ENCODE measurements at places on chromosomes 5 and 9.

DNA sequence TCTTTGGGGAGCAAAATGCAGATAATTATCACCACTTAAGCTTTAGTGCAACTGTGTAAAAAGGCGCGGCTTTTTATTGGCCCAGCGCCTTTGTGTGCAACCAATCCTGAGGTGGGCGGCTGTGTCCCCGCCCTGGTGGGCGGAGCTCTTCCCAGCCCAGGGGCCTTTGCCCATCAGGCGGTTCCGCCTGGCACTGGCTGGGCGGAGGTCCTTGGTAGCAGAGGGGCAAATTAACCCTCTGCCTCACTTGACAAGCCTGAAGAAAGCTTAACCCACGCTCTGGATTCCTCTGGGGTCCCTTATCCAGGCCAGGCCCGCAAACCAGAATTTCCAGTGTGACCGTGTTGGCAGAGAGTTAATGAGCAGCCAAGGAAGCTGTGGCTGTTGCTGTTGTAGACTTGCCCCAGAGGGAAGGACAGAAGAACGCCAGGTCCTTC lies 12.8 kb upstream of the NIPAL4 start:
- no peak for DNase-seq

GRCh38 chr5:54753753-54754152 lies 231.6 kb downstream of the ESM1 start:
- no peak for DNase-seq

- DNase-seq = no peak
Measured at GRCh38 chr9:121876255-121876654, 216.9 kb downstream of the TTLL11 start.

GRCh38 chr5:147852365-147852764 lies 20.9 kb upstream of the SPINK1 start:
- no peak for DNase-seq

DNA sequence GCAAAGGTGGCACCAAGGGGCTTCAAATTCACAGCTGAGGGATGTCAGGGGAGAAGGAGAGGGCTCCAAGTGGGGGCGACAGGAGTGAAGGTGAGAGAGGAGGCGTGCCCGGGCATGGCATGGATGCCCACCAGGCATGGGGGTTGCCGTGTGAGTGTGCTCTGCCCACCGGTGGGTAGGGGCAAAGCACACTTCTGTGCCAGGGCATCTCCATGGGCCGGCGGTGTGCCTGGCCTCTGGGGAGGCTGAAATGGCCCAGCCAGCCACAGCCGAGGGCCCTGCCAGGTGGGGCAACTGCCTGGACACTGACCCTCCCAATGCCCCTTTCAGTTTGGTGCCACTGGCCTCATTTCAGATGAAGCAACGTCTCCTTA lies 14.0 kb upstream of the RNU6ATAC start:
- no peak for DNase-seq

GRCh38 chr5:179801304-179802206 lies 5.1 kb downstream of the MGAT4B start:
- DNase-seq = no peak

- DNase-seq = peak; percentile 73
Measured at GRCh38 chr5:80318212-80318611, 1.6 kb upstream of the SPZ1 start.

GRCh38 chr5:120465436-120465961 lies 1.4 kb downstream of the PRR16 start:
- no peak for DNase-seq

GRCh38 chr5:109354761-109355160 lies 55.0 kb downstream of the PJA2 start:
- no peak for DNase-seq

- no peak for DNase-seq
Measured at GRCh38 chr9:35771534-35771933, 17.5 kb upstream of the MSMP start.

GRCh38 chr5:96703384-96703920 lies 41.3 kb downstream of the CAST start:
- no peak for DNase-seq

DNA sequence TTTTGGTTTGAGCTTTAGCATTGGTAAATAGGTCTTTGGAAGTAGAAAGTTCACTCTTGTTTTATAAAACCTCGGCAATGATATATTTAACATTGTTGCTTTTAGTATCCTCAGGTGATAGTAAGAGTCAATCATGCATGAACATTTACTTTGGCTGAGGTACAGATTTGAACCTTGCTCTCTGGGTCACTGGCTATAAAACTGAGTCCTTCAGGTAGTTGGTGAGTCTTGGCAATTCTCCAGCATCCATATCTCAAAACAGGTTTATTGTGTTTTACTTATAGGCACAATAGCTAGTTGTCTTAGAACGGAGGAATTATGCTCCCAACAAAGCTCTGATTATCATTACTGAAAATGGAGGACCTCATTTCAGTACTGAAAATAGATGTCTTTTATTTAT lies 75.1 kb downstream of the MAT2B start:
- DNase-seq = no peak

DNA sequence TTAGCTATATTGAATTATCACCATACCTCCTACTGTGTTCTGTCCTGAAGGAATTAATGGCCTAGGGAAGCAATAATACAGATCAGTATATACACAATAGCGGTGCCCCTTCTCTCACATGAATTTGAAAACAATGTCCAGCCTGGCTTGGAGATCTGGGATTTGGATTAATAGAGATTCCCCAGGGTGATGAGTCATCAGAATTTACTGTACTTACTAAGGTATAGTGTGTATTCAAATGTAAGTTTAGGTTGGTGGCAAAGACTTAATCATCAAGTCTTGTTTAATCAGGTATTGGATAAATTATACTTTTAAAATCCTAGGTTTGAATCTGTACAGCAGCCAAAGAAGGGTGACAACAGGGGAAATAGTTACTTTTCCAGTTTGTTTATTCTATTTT lies 121.5 kb downstream of the FEM1C start:
- DNase-seq = no peak

DNA sequence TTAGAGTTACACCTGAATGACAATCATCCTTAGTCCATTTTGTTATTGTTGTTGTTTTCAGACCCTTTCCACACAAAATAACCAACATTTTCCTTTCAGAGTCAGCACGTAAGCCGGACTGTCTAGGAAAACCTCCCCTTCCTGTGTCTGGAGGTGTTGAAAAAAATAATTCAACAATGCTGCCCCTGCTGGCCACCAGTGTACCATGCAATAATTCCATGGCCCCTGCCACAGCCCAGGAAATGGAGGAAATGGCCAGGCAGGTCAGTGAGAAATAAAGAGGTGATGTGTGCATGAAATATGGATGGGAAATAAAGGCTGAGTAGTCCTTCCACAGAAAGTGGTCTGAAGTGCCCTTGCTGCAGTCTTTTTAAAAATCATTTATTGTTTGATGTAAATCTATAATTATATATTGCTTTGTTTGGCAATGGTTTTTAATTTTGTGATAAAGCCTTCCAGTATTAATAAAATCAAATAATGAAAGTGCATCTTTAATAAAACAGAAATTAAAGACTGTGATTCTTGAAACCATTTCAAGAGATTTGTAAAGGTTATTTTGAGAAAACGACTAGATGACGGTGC lies 152.8 kb upstream of the PAPPA start:
- DNase-seq = peak; percentile 8

DNA sequence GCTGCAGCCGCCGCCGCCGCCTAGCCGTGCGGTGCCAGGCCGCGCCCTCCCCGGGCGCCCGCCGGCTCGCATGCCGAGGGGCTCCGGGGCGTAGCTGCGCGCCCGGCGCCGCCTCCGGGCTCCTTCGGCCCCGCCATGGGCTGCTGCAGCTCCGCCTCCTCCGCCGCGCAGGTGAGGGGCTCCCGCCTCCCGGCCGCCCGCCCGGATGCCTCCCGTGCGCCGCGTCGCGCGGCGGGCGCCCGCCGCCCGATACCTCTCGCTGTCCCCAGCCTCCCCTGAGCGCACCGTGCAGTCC lies 230 bp downstream of the SLC44A1 start:
- DNase-seq = peak; percentile 76

DNA sequence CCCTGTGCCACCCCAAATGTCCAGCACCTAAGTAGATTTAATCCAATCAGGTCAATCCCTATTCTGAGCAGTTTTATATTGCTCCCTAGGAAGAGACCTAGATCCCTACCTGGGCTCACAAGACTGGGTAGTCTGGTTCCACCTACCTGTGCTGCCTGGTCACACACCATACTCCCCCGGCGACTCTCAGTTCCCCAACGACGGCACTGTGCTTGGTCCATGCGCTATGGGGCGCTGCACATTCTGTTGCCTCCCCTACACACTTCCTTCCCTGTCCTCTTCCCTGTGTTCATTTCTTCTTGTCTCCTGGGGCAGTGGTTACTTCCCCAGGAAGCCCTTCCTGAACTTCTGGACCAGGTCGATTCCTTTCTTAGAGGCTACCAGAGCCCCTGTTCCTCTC lies 109.9 kb upstream of the IL12B start:
- DNase-seq = no peak

GRCh38 chr9:116953271-116953670 lies 266.2 kb downstream of the TRIM32 start:
- DNase-seq = no peak

DNA sequence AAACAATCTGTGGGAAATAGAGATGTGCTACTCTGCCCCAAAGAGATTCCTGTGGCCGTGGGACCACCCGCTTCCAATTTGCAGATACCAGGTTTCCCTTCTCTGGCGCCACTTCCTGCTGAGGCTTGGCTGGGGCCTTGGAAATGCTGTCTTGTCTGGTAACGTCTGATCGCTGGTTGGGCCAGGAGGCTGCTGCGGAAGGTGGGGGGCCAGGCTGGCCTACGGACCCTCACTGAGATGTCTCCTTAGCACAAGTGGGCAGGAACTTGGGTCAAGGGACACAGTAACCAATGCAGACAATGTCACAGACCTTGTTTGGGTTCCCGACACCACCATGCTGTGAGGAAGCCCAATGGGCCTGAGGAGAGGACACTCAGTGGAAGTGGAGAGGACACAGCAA lies 31.7 kb upstream of the IRX4 start:
- no peak for DNase-seq

DNA sequence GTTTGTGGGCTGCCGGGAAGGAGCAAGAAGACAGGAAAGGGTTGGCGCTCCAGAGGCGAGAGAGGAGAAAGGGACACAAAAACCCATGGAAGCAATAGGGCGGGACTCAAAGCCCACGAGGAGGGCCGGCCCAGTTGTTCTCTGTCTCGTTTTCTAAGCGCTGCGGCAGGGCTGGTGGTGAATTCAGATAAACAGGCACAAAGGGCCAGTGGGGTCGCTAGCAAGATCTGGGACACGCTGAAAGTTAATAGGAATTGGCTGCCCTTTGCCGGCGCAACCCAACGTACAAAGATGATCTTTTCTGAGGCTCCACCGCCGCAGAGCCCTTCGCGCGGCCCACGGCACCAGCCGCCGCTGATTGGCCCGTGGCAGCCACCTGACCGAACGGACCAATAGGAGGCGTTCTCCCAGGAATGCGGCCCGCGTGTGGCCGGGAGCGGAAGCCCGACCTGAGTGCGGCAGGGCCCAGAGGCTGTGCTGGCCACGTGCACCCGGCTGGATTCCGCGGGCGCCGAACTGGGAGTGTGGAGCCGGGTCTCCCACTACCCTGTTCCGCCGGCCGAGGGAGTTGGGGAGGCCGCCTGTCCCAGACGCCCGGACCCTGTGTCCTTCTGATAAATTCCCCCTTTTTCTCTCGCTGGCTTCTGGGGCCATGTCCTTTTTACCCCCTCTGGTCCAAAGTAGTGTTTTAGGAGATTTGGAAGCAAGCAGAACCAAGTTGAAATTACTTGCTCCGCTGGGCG lies 16.8 kb upstream of the NSD1 start:
- DNase-seq = no peak

- no peak for DNase-seq
Measured at GRCh38 chr9:89743216-89743572, 138.4 kb downstream of the GADD45G start.

DNA sequence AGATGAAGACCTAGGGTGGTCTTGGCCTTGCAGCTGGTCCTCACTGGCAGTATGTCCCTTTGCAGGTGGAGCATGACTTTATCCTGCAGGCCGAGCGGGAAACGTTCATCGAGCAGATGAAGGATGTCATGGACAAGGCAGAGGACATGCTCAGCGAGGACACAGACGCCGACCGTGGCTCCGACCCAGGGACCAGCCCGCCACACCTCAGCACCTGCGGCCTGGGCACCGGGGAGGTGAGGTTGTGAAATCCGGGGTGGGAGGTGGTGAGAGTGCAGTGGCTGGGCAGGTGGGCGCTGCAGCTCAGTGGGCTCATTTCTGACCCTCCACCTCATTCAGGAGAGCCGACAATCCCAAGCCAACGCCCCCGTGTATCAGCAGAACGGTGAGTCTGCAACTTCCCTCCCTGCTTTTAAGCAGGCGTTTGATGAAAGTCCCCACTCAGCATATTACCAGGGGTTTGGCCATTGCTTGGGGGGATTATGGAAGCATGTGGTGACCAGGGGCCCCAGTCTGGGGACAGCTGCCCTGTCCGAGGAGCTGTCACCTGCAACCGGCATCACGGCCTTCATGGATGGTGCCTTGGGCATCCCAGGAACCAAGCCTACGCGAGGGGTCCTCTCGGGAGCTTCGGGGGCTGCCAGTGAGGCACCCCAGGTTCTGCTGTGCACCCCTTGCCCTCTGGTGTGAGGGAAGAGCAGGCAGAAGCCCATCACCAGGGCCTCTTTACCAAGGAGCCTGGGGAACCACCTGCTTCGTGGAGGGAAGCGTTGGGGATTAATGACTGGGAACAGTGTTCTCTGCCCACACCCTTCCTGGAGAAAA lies 84.0 kb downstream of the WNK2 start:
- DNase-seq = no peak

DNA sequence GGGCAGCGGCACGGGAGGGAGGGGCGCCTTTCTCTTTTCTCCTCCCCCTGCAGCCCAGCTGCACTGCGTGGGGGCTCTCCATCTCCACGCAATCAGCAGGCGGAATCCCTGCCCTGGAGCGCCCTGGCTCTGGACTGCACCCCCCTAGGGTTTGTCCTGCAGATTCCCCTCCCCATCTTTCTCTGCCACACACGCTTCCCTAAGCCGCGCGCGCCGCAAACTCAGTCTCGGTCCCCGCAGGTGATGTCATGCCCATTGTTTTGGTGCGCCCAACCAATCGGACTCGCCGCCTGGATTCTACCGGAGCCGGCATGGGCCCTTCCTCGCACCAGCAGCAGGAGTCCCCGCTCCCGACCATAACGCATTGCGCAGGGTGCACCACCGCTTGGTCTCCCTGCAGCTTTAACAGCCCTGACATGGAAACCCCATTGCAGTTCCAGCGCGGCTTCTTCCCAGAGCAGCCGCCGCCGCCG lies at the start of gene KCNN2:
Gene KCNN2 (plus strand): TSS at position 347 of the 473 bp plus-strand sequence. CDS start 70 bp downstream, at position 417.
- peak; percentile 59 for DNase-seq
